ENCODE measurements at places on chromosomes 2 and 18.

DNA sequence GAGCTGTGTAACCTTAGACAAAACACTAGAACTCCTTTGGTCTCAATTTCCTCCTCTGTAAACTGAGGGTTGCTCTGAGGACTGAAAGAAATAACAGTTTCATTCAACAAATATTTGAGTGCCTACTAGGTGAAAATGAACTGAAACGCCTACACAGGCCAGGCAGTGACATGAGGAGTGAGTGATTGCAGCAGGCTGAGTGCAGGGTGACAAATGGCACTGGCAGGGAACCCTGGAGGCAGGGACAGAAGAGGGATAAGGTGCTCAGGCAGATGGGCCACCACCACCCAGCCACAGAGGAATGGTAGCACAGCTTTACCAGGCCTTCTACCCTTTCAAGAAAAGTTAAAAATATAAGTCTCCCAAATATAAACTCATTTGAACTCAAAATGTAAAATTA lies 11.5 kb upstream of the RNU4ATAC start:
- no peaks in the 10 kb centered on the region for H3K27me3 ChIP-seq
- DNase-seq: no peak
- H3K27ac ChIP-seq: no peak overlapping the region
- H3K36me3 ChIP-seq: no peaks in the 10 kb centered on the region
- H3K4me3 ChIP-seq: no peak overlapping the region

DNA sequence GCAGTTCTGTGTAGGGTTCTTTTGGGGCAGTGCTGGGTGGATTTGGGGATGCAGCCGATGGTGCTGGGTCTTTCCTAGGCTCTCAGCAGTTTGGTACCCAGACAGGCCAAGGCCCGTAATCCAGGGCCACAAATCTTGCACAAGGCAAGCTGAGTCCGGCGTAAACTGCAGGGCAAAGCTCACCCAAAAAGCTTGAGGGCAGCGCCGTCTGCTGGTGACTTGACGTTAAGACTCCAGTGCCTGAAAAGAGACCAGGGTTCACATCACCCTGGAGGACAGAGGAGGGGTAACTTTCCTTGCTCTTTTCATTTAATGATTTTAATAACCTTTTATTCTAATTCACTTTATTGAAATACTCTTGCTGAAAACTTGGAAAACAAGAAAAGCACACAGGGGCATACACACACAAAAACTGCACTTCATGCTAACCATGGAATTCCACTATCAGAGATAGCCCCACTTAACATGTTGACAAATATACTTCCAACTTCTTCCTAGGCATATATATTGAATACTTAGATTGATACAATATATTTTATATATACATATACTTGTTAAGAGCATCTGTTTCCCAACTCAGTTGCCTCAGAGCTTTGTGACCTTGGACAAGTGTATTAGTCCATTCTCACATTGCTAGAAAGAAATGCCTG lies 38.9 kb downstream of the CNGA3 start:
- H3K4me3 ChIP-seq: no peak overlapping the region
- H3K36me3 ChIP-seq: no peaks in the 10 kb centered on the region
- H3K27me3 ChIP-seq: no peaks in the 10 kb centered on the region
- no peaks in the 10 kb centered on the region for H3K4me1 ChIP-seq
- DNase-seq: peak; percentile 87

DNA sequence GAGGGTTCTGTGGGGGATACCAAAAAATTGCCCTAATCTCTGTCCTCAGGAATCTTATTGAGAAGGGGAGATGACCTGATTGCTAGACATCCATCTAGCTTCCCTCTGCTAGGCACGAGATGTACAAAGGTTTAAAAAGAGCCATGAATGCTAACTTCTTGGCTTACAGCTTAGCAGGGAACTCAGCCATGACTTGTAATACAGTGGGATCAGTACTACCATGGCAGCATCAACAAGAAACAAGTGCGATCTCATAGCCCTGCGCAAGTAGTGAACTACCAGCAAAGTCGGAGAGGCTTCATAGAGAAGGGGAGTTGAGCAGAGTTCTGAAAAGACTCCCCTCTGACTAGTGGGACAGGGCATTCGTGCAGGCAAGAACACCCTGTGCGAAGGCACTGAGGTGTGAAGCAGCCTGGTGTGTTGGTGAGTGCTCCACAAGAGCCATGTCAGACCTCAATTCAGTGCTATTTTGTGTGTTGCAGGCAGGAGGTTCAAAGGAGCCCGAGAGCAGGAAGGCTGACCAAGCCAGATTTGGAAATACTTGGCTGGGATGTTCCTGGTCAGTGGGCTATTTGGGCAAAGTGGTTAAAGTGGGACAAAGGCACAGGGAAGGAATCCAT lies 130.0 kb downstream of the FMNL2 start:
- no peaks in the 10 kb centered on the region for H3K36me3 ChIP-seq
- peaks cover 44% of the 10 kb centered on the region for H3K4me1 ChIP-seq
- no peak for DNase-seq

DNA sequence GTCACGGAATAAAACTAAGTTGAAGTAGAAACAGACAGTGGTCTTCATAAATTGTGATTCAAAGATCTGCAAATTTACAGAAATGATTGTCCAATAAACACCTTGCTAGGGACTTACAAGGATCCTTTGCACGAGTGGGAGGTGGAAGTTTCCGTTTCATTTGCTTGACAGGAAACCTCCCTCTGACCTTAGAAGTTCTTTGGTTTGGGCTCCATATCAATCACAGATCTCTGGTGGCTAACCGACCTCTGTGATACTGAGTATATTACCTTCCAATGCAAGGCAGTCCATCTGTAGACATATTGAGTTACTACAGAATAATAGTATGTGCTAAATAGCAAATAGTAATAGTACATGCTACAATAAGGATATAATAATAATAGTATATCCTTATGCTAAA lies 33.7 kb upstream of the RNF152 start:
- DNase-seq: no peak
- H3K27me3 ChIP-seq: no peaks in the 10 kb centered on the region
- no peak overlapping the region for H3K4me3 ChIP-seq
- no peak overlapping the region for H3K27ac ChIP-seq
- H3K4me1 ChIP-seq: no peaks in the 10 kb centered on the region

- no peak overlapping the region for H3K4me3 ChIP-seq
- no peak for DNase-seq
- H3K27me3 ChIP-seq: no peaks in the 10 kb centered on the region
- no peaks in the 10 kb centered on the region for H3K36me3 ChIP-seq
- no peaks in the 10 kb centered on the region for H3K4me1 ChIP-seq
Observed at GRCh38 chr18:42069036-42069435, 114.0 kb downstream of the PIK3C3 start.
